Uterus (tissue), 4 donors: ENCODE measurements at places on chromosomes 2 and 18.

GRCh38 chr2:903223-903900 lies 47.3 kb upstream of the SNTG2 start:
- no peak for DNase-seq
- no peak overlapping the region for H3K27ac ChIP-seq
- H3K36me3 ChIP-seq, result no peaks in the 10 kb centered on the region
- no peaks in the 10 kb centered on the region for H3K4me1 ChIP-seq

GRCh38 chr18:61950371-61950770 lies 57.6 kb upstream of the RNF152 start:
- DNase-seq, result no peak
- no peaks in the 10 kb centered on the region for H3K27me3 ChIP-seq
- no peaks in the 10 kb centered on the region for H3K36me3 ChIP-seq
- H3K4me1 ChIP-seq, result no peaks in the 10 kb centered on the region
- H3K4me3 ChIP-seq, result no peak overlapping the region
- peak overlapping the region; percentile 14 for H3K27ac ChIP-seq

- no peak overlapping the region for H3K27ac ChIP-seq
- no peak for DNase-seq
- no peaks in the 10 kb centered on the region for H3K27me3 ChIP-seq
- H3K36me3 ChIP-seq, result no peaks in the 10 kb centered on the region
- no peaks in the 10 kb centered on the region for H3K4me1 ChIP-seq
Observed at GRCh38 chr2:102770506-102770905, 8.7 kb downstream of the TMEM182 start.

GRCh38 chr2:241095594-241096290 lies 6.3 kb downstream of the MTERF4 start:
- H3K36me3 ChIP-seq, result no peaks in the 10 kb centered on the region
- H3K4me3 ChIP-seq, result no peak overlapping the region
- no peaks in the 10 kb centered on the region for H3K27me3 ChIP-seq
- no peaks in the 10 kb centered on the region for H3K4me1 ChIP-seq

DNA sequence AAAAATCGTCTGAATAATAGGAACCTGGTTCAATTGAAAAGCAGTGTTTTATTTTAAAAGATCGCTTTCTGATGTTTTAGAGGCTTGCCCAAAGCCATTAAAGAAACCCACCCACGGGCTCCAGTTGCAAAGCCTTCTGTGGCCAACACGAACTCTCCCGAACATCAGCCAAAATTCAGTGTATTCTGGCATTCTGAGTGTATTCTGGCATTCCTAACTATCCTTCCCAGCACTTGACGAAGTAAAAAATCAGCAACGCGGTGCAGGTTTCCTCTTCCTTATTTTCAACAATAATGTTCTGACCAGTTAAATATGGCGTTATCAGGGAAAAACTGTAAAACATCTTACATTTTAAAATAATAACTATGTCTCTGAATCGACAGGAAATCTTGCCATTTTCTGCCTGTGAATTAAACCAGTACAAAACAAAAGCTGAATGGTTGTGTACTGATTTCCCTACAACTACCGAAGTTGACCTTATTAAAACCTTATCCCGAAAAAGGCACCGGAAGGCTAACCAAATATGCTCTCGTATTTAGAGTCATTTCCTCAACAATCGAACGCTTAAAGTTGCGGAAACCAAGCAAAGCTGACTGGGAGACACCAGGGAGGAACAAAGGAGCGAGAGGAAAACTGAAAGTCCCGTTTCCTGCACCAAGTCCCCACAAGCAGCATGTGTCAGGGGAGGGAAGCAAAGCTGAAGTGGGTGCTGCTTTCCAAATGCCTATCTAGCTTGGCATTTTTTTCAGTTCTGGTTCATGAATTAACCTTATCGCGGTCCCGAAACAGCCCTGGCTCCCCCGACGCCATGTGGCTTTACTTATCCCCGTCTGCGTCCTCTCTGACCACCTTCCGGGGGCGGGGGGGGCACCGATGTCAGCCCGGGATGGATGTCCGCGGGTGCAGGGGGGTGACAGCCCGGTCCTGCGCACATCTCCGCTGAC lies 44.3 kb downstream of the ZNF516 start:
- no peaks in the 10 kb centered on the region for H3K36me3 ChIP-seq
- H3K4me1 ChIP-seq, result peaks cover 13% of the 10 kb centered on the region
- no peak for DNase-seq
- peak overlapping the region; percentile 29 for H3K4me3 ChIP-seq
- H3K27ac ChIP-seq, result peak overlapping the region; percentile 94
- no peaks in the 10 kb centered on the region for H3K27me3 ChIP-seq

DNA sequence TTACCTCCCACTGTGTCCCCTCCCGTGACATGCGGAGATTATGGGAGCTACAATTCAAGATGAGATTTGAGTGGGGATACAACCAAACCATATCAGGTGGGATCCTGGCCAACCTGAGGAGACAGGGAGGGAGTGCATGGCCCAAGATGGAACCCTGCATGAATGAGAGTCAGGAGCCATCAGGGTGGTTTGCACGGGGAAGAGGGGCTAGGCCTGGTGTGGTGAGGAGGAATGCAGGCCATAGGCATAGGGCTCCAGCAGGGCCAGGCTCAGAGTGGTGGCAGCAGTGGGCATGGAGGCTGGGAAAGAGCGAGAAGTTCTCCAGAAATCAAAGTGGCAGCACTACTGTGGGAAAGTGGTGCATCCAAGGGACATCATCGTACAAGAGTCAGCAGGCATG lies 74.0 kb upstream of the BCL2L11 start:
- no peak overlapping the region for H3K27ac ChIP-seq
- H3K4me3 ChIP-seq, result no peak overlapping the region
- no peak for DNase-seq
- no peaks in the 10 kb centered on the region for H3K36me3 ChIP-seq

DNA sequence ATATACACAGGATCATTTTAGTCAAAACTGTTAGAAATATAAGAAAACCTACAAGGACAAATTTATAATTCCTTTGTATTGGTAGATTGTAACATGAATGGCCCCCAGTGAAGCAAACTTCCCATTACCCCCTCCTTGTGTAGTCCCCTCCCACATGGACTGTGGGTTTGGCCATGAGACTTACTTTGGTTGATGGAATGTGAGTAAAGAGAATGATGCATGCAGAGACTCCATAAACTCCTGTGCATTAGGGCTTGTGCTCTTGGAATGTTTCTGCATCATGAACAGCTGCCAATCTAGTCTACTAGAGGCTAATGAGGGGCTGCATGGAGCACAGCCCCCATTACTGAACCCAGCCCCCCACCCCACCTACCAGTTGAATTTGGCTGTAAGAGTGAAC lies 8.3 kb upstream of the TGFA start:
- H3K4me3 ChIP-seq, result no peak overlapping the region
- no peaks in the 10 kb centered on the region for H3K27me3 ChIP-seq
- no peaks in the 10 kb centered on the region for H3K36me3 ChIP-seq
- no peaks in the 10 kb centered on the region for H3K4me1 ChIP-seq
- DNase-seq, result no peak
- no peak overlapping the region for H3K27ac ChIP-seq

DNA sequence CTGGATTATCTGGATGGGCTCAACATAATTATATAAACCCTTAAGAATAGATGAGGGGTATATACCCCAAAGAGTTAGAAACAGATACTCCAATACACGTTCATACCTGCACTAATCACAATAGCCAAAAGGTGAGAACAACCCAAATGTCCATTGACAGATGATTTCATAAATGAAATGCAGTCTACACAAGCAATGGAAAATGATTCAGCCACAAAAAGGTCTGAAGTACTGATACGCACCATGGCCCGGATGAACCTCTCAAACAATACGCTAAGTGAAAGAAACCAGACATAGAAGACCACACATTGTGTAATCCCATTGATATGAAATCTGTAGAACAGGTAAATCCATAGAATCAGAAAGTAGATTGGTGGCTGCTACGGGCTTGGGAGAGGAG lies 316.8 kb downstream of the LPIN1 start:
- H3K27ac ChIP-seq, result no peak overlapping the region
- H3K4me1 ChIP-seq, result no peaks in the 10 kb centered on the region
- H3K36me3 ChIP-seq, result no peaks in the 10 kb centered on the region
- H3K4me3 ChIP-seq, result no peak overlapping the region
- H3K27me3 ChIP-seq, result no peaks in the 10 kb centered on the region

- no peak overlapping the region for H3K4me3 ChIP-seq
- H3K4me1 ChIP-seq, result no peaks in the 10 kb centered on the region
- no peaks in the 10 kb centered on the region for H3K36me3 ChIP-seq
- no peak for DNase-seq
- H3K27ac ChIP-seq, result no peak overlapping the region
Observed at GRCh38 chr2:217283460-217283859, 423.6 kb upstream of the TNP1 start.

- peaks cover 20% of the 10 kb centered on the region for H3K4me1 ChIP-seq
- H3K4me3 ChIP-seq, result no peak overlapping the region
- no peak overlapping the region for H3K27ac ChIP-seq
- no peak for DNase-seq
- no peaks in the 10 kb centered on the region for H3K27me3 ChIP-seq
Observed at GRCh38 chr2:23622966-23623675, 238.1 kb downstream of the KLHL29 start.

GRCh38 chr2:61853847-61854563 lies at the start of gene FAM161A:
Gene FAM161A (minus strand): TSS chr2:61854060. CDS start chr2:61854041, 19 bp downstream.
- H3K27me3 ChIP-seq, result no peaks in the 10 kb centered on the region
- peak within 1 kb of the TSS; percentile 89 for H3K27ac ChIP-seq
- peak within 1 kb of the TSS; percentile 90 for H3K4me3 ChIP-seq
- no peaks in the 10 kb centered on the region for H3K36me3 ChIP-seq
- H3K4me1 ChIP-seq, result no peaks in the 10 kb centered on the region

GRCh38 chr2:235348329-235348728 lies 145.5 kb upstream of the AGAP1 start:
- no peak overlapping the region for H3K4me3 ChIP-seq
- DNase-seq, result no peak
- no peaks in the 10 kb centered on the region for H3K4me1 ChIP-seq
- no peaks in the 10 kb centered on the region for H3K27me3 ChIP-seq
- no peak overlapping the region for H3K27ac ChIP-seq

- no peaks in the 10 kb centered on the region for H3K27me3 ChIP-seq
- no peak overlapping the region for H3K27ac ChIP-seq
- no peak for DNase-seq
- no peak overlapping the region for H3K4me3 ChIP-seq
- no peaks in the 10 kb centered on the region for H3K36me3 ChIP-seq
Observed at GRCh38 chr2:156339110-156339847, 6.8 kb upstream of the NR4A2 start.

GRCh38 chr18:35616664-35617423 lies 35.3 kb downstream of the GALNT1 start:
- DNase-seq, result no peak
- H3K36me3 ChIP-seq, result no peaks in the 10 kb centered on the region
- no peaks in the 10 kb centered on the region for H3K4me1 ChIP-seq
- no peak overlapping the region for H3K4me3 ChIP-seq

GRCh38 chr2:168798076-168798887 lies 4.2 kb upstream of the NOSTRIN start:
- no peaks in the 10 kb centered on the region for H3K27me3 ChIP-seq
- DNase-seq, result no peak

DNA sequence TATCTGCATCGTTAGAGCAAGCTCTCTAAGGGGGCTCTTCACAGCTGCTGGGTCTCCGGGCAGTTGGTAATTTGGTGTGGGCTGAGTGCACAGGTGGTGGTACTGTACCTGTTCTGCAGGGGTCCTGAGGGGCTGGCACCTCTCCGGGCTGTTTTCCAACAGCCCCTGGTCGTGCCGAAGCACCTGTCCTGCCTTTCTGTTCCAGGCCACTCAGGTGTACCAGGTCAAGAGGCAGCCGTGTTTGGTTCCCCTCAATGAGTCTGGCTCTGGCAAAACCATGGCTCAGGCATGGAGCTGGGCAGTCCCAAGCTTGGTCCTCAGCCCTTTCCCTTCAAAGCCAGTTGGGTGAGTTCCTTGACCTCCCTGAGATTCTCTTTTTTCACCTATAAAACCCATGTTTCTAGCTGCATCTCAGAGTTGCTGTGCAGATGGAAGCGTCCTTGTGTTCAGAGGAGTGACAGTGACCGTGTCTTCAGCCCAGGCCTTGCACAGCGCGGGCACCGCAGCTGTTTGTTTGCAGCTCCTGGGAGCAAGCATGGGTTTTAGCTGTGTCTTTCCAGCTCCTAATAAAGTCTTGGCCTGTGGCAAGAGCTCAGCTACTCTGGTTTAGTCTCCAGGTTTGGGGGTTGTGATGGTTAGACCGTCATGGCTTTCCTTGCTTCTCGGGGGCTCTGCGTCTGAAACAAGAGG lies 110.9 kb downstream of the GLI2 start:
- no peaks in the 10 kb centered on the region for H3K27me3 ChIP-seq
- H3K4me3 ChIP-seq, result no peak overlapping the region
- no peaks in the 10 kb centered on the region for H3K36me3 ChIP-seq
- H3K4me1 ChIP-seq, result no peaks in the 10 kb centered on the region
- no peak overlapping the region for H3K27ac ChIP-seq

DNA sequence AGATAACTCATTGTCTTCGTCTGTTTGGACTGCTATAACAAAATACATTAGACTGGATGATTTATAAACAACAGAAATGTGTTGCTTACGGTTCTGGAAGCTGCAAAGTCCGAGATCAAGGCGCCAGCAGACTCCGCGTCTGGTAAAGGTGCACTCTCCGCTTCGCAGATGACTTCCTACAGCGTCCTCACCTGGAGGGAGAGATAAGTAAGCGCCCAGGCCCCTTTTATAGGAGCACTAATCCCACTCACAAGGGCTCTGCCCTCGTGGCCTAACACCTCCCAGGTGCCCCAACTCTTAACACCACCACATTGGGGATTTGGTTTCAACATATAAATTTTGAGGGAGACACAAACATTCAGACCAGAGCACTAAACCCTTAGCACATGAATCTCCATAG lies 51.3 kb downstream of the SERTAD2 start:
- no peak for DNase-seq
- no peaks in the 10 kb centered on the region for H3K4me1 ChIP-seq
- H3K27me3 ChIP-seq, result no peaks in the 10 kb centered on the region
- H3K4me3 ChIP-seq, result no peak overlapping the region
- H3K27ac ChIP-seq, result no peak overlapping the region
- H3K36me3 ChIP-seq, result no peaks in the 10 kb centered on the region

DNA sequence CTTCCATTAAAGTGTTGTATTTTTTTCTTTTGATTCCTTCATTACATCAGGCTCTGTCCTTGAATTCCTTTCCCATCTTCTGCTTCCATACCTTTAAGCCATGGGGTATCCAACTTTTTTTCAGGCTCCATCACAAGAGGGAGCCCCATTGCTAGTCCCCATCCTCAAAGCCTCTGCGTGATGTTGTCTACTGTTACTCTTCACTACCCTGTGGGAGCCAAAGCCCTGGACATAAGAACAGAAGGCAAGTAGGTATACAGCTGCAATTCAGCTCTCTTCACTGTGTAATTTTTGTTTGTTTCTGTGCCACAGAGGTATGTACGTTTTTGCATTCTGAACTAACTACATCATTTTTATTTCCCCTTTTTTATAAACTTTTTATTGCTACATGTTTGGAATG lies 36.6 kb upstream of the CCNYL1 start:
- DNase-seq, result no peak
- H3K36me3 ChIP-seq, result no peaks in the 10 kb centered on the region
- no peaks in the 10 kb centered on the region for H3K4me1 ChIP-seq
- H3K27me3 ChIP-seq, result no peaks in the 10 kb centered on the region

DNA sequence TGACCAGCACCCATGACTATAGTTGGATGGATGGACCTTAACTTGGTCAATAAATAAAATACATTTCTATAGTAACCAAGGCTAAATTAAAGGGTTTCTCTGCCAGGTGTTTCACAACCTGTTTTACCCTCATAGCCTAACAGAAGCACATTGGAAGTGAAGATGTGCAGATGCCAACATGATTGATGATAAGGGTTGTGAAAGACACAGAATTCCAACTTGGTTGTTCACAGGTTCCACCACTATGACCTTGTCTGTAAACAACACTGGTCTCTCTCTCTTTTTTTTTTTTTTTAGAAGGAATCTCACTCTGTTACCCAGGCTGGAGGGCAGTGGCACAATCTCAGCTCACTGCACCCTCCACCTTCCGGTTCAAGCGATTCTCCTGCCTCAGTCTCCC lies 37.5 kb upstream of the PTH2R start:
- no peaks in the 10 kb centered on the region for H3K36me3 ChIP-seq
- H3K27me3 ChIP-seq, result no peaks in the 10 kb centered on the region
- DNase-seq, result no peak
